ENCODE measurements at places on chromosomes 1 and 21.

DNA sequence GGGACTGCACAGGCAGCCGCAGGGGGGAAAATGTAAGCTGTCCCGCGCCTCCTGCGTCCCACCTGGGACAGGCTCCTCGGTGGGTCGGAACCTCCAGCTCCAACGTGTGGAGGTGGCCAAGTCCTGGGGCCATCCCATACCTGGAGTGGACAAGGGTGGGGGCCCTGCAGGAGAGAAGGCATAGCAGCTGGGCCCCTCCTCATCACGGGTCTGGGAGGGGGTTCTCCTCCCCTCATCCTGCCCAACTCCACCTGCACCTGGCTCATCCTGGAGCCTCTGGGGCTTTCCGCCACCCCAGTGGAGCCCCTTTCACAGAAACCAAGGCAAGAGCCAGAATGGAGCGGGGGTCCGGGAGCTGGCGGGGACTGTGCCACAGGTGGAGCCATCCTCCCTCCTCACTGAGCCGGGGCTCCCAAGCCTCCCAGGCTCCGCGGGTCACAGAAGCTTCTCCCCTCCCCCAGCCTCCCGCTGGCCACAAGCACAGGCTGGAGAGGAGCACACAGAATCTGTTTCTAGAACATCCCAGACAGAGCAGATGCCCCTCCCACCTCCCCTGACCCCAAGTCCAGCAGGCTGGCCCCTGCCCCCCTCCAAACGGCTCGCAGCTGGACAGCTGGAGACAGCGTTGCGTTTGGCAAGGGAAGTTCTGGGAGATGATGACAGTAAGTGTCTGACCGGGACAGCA, 65.8 kb downstream of the MEGF6 start:
- peak; percentile 20 for DNase-seq

DNA sequence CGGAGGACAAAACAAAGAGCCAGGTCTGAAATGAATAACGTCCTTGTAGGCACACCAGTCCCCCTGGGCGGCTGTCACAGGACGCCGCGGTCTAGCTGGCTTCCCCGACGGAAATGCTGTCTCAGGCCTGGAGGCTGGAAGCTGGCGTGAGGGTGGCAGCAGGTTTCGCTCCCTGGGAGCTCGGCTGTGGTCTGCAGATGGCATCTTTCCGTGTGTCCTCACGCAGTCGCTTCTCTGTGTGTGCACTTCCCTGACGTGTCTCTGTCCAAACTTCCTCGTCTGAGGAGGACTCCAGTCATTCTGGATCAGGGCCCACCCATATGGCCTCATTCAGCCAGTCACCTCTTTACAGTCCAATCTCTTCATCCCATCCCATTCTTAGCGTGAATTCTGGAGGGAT, 14.2 kb downstream of the TNFRSF14 start:
- no peak for DNase-seq

DNA sequence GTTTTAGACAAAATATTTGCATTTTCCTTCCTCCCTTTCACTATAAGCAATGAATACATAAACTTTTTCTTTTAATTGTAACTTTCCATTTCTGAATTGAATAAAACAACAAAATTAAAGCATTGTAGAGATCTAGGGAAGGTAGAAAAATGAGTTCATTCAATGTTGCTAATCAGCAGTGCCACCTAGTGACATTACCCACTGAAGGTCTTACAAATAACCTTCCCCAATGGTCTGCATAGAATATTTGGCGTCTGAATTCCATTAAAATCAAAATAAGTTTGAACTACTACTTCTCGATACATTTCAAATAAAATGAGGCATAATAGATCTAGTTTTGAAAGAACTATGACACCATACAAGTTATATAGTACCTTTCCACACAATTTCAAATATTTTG, 19.6 kb downstream of the FH start:
- peak; percentile 47 for DNase-seq

DNA sequence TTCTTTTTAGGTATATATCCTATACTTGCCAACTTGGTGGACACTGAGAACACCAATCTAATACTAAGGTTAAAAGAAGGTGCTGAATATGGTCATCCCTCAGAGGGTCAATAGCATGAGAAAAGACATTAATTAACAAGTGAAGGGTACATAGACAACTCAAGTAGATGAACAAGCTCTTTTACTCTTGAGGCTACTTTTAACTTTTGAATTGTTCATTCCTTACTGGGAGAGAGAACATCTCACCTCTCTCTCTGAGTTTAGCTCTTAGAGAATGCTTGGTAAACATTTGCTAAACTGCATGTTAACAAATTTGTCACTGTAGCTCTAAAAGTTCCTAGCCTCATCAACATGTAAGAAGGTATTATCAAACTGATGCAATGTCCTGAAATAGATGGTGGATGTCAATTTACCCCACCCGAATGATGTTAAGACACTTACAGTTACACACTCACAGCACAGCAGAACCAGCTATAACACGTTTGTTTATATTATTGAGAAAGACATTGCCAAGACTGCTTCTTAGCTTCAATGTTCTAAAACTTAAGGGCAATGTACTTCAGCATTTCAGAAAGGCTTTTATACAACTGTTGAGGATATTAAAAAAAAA, 35.9 kb downstream of the HEATR1 start:
- DNase-seq: peak; percentile 7

- no peak for DNase-seq
Measured at GRCh38 chr1:153578936-153579335, 13.3 kb upstream of the S100A2 start.

GRCh38 chr21:36141513-36141925, 6.6 kb downstream of the CBR3 start:
- peak; percentile 77 for DNase-seq

- DNase-seq: peak; percentile 20
Measured at GRCh38 chr1:235022341-235022980, 106.2 kb downstream of the TOMM20 start.

DNA sequence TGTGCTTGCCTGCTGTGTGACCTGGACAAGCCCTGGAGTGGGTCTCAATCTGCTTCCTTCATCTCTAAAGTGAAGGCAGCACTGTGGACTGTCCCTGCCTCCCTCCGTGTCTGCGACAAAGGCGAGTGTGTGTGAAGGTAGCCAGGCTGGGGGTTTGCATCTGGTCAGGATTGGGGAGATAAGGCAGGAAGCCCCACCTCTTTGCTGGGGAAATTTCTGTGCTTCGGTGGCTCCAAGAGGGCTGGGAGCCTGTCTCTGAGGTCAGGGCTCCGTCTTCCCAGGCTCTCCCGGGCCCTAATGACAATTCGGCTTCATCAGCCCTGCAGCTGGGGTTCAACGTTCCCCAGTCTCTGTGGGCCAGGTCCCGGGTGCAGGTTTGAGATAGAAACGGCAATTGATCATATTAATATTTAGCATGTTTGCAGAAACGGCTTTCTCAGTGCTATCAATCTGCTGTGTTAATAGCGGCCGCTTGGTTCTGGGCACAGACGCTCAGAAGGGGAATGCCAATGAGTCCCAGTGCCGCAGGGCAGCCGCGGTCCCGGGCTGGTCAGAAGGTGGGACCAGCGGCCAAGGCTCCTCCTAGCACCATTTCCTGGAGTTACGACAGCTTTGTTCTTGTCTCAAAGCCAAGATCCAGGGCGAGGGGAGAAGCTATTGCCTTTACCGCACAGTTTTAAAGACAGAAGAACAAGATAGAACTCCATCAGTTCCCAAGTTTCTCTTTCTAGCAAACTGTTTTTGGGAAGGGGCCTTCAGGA, 105.7 kb downstream of the PRDM16 start:
- DNase-seq: peak; percentile 65

- peak; percentile 40 for DNase-seq
Measured at GRCh38 chr1:116334868-116335635, 38.0 kb upstream of the ATP1A1 start.

Data from iris pigment epithelial cell (primary cell).